ENCODE measurements at places on chromosomes 11 and 22. TPM values are rescaled to one million over a fixed set of nuclear protein-coding genes. Genes with fewer than 3 reads are reported as not detected.
A peak's percentile ranks its signal among the peaks of the same experiment; 100 is the strongest.

The PYGM gene
- 18.4 TPM for total RNA-seq

The SNX32 gene
- 0.42 TPM for total RNA-seq

- H3K4me3 ChIP-seq: no peak overlapping the region
- no peaks in the 10 kb centered on the region for H3K27me3 ChIP-seq
- H3K27ac ChIP-seq: peak overlapping the region; percentile 57
- H3K36me3 ChIP-seq: no peaks in the 10 kb centered on the region
- peaks cover 18% of the 10 kb centered on the region for H3K4me1 ChIP-seq
These were observed 128.0 kb downstream of the RBFOX2 start for GRCh38 chr22:35900483-35901168.

DNA sequence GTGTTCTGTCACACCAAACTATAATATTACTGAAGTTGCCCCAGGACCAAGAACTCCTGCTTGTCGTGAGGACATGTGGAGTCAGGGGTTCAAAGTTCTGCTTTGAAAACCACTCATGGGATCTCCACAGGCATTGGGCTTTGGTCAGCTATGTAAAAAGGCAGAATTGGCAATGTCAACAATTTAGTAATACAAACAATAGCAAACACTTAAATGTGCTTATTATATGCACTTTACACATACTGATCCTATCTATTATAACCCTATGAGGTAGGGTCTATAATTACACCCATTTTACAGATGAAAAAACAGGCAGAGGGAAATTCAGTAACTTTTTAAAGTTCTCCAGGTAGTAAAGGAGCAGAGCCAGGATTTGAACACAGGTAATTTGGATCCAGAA is 94.6 kb downstream of the CCDC83 start:
- no peak overlapping the region for H3K4me3 ChIP-seq
- no peak for DNase-seq
- peaks cover 26% of the 10 kb centered on the region for H3K4me1 ChIP-seq
- H3K36me3 ChIP-seq: peaks cover 13% of the 10 kb centered on the region

DNA sequence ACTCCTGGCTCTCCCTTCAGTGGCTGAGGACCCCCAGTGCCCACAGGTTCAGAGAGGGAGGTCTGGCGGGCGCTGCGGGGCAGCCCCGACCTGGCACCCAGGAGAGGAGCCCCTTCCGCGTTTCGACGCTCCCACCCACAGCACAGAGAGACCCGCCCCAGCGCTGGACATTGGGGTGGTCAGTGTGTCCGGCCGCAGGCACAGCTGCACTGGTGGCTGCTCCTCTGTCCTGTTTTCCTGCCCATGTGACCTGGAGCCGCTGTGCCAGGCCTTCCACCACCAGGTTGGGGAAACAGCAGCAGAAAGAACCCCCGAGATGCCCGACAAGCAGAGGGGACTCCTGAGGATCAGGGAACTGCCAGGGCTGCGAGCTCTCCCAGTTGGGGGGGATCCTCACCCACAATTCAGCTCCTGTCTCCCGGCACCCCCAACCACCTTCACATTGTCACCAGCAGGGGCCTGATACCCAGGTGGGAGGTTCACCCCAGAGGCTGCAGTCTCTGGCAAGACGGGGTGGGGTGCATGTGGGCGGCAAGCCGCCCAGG is 13.6 kb downstream of the KRTAP5-5 start:
- H3K36me3 ChIP-seq: no peaks in the 10 kb centered on the region
- H3K27me3 ChIP-seq: peaks cover 46% of the 10 kb centered on the region
- H3K27ac ChIP-seq: no peak overlapping the region
- H3K4me1 ChIP-seq: peaks cover 5% of the 10 kb centered on the region
- no peak overlapping the region for H3K4me3 ChIP-seq

GRCh38 chr22:38049812-38050619 is 7.2 kb upstream of the PICK1 start:
- no peaks in the 10 kb centered on the region for H3K36me3 ChIP-seq
- H3K4me1 ChIP-seq: peaks cover 10% of the 10 kb centered on the region
- H3K27ac ChIP-seq: peak overlapping the region; percentile 65
- H3K27me3 ChIP-seq: no peaks in the 10 kb centered on the region
- DNase-seq: no peak

DNA sequence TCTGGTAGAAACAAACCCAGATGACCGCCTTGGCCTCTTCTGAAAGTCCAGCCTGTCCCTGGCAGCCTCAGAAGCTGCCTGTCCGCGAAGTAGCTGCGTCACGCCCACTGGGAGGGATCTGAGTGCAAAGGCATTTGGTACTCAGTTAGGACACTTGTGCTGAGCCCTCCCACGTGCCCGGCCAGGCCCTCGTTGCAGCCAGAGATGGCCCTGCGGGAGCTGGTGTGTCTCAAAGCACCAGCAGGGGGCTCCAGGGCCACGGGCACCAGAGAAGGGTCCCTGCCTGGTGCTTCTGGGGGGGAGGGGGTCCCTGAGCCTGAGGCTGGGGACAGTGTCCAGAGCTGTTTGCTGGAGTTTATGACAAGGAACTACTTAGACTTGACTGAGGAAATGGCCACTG is 5.8 kb downstream of the SELENOO start:
- no peak overlapping the region for H3K4me3 ChIP-seq
- H3K27me3 ChIP-seq: no peaks in the 10 kb centered on the region
- H3K36me3 ChIP-seq: peaks cover 59% of the 10 kb centered on the region
- H3K4me1 ChIP-seq: peaks cover 61% of the 10 kb centered on the region
